ENCODE measurements at places on chromosomes 5 and 9.

GRCh38 chr5:67530609-67531255 is 334.1 kb upstream of the CD180 start:
- no peak for DNase-seq

- no peak for DNase-seq
Measured at GRCh38 chr5:54285686-54286085, 24.7 kb downstream of the ARL15 start.

DNA sequence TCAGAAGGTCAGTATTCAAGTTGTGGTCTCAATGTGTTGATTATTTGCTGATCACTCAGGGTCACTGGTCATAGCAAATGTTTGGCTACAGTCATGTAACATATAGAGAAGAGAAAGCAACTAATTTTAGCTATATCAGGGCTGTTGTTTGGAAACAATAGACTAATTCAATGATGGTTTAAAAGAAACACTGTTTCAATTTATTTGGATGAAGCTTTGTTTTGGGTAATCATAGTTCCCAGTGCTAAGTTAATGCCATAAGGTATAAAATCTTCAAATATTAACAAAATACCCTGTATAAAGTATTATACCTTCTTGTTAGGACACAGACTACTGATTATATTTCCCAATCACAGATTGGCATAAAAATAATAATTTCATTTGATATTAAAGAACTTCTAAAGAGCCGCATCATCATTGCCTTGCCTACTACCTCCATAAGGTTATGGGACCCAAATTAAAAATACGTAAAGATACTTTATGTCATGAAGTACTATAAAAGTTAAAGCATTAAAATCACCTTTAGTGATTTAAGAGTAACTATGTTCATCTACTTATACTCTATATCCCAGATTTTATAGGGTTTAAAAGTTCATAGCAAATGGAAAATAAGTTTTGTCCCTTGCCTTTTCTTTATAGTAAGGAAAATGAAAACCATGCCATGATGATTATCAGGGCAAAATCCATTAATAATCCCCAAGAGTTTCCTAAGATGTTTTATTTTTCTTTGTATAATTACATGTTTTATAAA is 6.0 kb downstream of the NR3C1 start:
- no peak for DNase-seq

GRCh38 chr9:105357937-105358336 is 89.9 kb upstream of the FSD1L start:
- DNase-seq: no peak

DNA sequence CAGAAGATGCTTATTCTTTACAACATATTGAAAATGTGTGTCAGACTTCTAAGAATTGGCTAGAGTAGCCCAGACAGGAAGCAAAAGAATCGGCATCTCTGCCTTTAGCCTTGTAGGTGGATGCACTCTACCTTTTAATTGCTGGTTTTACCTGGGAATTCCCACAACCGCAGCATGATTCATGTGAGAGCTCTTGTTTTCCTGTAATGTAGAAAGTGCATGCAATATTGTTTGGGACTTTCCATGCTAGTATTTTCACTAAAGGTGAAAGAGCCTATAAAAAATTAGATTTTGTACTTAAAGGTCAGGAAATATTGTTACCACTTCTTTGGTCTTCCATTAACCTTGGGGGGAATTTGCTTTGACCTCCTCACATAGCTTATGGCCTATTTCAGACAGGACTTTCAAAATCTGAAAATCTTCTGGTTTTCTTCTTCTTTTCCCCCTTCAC is 89.8 kb downstream of the NTRK2 start:
- no peak for DNase-seq

DNA sequence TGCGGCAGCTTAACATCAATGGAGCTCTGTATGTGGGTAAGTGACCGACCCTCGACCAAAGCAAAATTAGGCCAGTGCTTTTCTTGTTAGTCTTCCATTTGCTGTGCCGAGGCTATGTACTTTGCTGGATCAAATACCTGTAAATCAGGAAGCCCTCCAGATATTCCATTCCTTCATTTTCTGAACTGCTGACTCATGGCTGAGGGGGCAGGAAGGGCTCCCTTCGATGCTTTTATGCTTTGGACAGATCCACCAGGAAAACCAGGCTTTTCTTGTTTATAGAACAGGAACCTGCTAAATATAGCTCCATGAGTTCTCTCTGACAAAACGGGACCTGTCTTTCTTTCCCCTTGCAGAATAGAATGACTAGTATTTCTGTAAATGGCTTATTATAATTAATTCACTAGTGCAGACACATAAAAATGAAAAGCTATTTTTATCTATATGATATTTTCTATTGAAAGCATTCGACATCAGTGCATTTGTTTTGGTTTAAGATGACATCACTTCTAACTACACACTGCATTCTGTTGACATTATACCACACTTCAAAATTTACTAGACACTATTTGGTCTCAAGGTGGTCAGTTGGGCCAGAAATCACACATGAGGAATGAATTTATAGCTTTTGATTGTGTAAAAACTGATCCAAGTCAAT is 93.3 kb downstream of the LIFR start:
- no peak for DNase-seq

GRCh38 chr5:107576736-107577393 is 93.9 kb downstream of the EFNA5 start:
- DNase-seq: no peak
